ENCODE measurements at places on chromosomes 5 and 9.
A peak's percentile ranks its signal among the peaks of the same experiment; 100 is the strongest.

DNA sequence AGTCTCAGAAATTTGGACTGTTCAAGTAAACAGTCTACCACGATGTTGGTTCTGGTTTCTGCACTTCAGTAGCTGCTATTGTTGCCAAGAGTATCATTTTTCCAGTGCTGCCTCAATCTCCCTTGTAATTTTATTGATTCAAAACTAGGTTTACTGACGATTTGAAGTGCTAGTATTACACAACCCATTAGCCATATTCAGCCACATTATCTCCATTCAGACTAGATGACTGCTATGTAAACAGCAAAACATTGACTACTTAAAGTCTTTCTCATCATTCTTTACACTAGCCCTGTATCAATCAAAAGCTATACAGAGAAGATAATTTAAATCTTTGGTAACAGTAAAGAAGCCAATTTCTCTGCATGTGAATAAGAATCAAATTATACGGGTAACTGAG is 102.0 kb upstream of the TSLP start:
- no peak for DNase-seq

- DNase-seq = no peak
Measured at GRCh38 chr9:69590266-69590665, 81.9 kb downstream of the APBA1 start.

DNA sequence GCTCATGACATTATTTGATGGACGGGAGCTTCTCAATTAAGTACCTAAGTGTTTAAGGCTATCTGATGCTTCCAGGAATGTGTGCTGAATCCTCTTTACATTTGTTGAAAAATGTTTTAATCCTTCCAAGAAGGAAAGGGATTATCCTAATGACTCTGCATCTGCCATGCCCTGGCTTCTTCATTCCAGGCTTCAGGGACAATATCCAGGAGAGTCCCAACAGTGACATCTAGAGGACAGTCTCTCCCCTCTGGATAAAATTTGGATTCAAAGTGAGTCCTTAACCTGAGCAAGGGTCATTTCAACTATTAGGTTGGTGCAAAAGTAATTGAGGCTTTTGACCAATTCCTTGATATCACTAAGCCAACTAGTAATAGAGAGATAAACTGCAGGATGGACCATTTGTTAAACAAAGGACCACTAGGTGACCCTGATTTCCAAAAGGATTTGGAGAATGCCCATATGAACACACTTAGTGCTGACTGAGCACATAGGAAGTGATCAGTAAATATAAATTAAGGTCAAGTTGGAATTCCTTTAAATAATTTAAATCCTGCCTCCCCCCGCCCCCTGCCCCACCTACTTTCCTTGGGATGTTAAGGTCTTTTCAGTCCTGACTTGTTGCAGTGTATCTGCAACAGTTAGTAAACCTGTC is 19.1 kb downstream of the TNFSF8 start:
- DNase-seq = peak; percentile 40

- DNase-seq = no peak
Measured at GRCh38 chr9:16625811-16626210, 244.7 kb downstream of the BNC2 start.

- no peak for DNase-seq
Measured at GRCh38 chr9:113949571-113950078, 73.5 kb downstream of the ZNF618 start.

GRCh38 chr5:176541338-176542134 is 4.3 kb upstream of the RNF44 start:
- no peak for DNase-seq

DNA sequence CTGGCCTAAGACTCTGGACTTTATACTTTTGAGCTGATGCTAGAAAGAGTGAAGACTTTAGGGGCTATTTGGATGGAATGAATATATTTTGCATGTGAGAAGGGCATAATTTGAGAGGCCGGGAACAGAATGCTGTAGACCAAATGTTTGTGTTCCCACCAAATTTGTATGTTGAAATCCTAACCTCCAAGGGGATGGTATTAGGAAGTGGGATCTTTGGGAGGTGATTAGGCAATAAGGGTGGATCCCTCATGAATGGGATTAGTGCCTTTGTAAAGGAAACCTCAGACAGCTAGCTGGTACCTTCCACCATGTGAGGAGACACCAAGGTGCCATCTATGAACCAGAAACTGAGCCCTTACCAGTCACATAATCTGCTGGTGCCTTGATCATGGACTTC is 165.1 kb upstream of the S1PR3 start:
- no peak for DNase-seq

- no peak for DNase-seq
Measured at GRCh38 chr5:152593388-152593787, 188.3 kb upstream of the NMUR2 start.

GRCh38 chr5:95804736-95805539 is 17.6 kb downstream of the GLRX start:
- DNase-seq = no peak

- no peak for DNase-seq
Measured at GRCh38 chr9:134983074-134983473, 65.4 kb upstream of the FCN1 start.

- DNase-seq = no peak
Measured at GRCh38 chr9:89985068-89985467, 380.3 kb downstream of the GADD45G start.

DNA sequence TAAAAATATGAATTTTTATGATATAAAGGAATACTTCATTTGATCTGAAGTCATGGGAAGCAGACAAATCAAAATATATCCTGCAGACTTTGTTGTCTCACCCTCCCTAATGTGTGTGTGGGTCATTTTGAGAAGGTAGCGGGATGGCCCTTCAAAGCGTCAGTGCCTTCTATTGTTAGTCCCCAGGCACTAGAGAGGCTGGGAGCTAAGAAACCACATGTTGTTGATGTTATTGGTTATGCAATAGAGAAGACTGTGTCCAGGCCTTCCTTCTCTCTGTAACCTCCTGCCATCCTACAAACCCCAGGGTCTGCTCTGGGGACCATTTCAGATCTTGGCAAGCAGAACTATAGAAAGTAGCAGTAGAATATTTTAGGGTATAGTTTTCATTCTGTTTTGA is 94.7 kb downstream of the NLN start:
- no peak for DNase-seq

GRCh38 chr9:70798018-70798417 is 323.4 kb downstream of the TRPM3 start:
- DNase-seq = no peak

DNA sequence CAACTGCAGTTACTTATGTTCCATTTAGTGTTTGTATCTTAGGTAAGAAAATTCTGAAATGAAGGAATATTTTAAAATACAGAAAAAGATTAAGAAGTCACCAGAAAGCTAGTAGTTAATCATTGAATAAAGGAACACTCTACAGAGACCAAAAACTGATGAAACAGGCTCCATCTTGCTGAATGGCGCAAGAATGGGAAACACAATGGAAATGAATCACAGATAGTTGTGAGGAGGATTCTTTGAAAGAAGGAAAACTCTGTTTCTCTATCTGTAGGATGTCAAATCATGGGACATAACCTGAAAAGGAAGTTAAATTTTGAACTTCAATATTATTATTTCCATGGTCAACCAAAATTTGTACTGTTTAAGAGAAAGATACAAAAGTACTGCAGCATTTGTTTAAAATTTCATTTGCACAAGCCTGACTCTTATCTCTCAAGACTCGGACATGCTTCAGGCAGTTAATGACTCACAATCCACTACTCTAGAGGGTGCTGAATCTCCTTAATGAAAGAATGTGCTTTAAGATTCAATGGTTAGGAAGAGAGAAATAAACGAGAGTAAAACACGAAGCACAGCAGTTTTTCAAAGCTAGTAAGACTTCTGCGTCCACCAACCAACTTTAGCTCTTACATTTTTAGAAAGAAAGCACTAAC is 1064.4 kb upstream of the DMAC1 start:
- no peak for DNase-seq

- no peak for DNase-seq
Measured at GRCh38 chr9:27348785-27349697, 52.1 kb upstream of the EQTN start.

DNA sequence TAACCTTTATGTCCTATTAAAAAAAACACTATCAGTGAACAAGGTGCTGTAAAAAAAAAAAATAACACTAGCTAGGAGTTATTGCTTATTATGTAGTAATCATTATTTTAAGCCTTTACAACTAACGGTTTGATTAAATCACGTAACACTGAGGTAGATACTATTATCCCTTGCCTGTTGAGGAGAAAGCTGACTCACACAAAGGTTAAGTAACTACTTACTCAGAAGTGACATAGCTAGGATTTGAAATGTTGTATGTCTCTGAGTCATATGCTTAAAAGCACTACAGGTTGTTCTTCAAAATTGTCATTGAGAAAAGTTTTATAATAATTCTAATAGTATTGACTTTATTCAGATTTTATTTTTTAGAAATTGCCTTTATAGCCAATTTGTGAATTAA is 8.8 kb downstream of the TENT2 start:
- no peak for DNase-seq

DNA sequence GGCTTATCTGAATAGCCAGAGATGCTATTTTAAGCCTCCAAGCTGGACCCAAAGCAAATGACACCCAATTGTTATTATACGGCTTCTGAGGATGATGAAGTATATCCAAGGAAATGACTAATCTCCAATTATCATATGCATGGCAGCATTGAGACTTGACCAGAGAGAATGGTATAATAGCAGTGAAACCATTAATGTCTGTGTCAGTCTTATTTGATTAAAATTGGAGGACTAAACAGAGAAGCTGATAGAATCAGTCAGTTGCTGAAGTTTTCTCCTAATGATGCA is 200.5 kb downstream of the EFNA5 start:
- no peak for DNase-seq

DNA sequence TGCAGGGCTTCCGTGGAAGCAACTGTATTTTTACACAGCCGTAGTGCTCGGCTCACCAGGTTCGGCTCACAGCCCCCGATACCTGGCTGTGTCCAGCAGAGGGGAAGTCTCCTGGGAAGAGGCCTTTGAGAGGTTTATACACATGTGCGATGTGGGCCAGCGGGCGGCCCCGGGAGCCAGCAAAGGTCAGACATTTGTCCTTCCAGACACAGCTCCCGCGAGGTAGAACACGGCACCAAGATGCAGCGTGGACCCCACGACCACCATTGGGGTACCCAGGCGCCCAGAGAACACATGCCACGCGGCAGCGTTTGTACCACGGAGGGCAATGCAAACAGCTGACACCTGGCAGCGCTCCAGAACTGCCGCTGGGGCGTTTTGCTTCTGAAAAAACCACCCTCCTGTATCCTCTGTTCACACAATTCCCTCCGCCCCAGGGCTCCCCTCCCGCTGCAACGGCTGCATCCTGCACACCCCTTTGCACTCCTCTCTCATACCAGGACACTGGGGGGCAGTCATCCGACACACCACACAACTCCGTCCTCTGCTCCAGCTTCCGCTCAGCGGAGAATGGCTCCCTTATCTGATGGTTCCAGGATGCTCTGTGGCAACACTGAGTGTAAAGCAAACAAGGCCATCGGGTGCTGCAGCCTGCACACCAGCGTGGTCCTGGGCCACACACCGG is 235.3 kb downstream of the SYK start:
- peak; percentile 68 for DNase-seq

DNA sequence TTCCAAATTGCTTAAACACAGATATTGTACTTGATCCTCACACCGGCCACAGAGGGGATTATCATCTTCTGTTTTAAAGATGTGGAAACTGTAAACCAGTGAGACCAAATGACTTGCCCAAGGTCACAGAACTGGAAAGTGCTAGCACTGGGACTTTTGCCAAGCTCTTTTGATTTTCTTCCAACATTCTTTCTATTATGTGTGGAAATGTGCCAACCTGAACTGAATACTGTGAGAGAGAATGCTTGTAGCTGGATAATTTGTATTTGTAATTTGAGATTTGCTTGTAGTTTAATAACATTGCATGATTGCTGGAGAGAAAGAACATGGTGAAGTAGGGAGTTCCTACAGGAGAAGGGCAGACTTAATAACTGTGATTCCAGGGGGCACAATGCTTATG is 977.9 kb upstream of the NUDT12 start:
- peak; percentile 43 for DNase-seq

DNA sequence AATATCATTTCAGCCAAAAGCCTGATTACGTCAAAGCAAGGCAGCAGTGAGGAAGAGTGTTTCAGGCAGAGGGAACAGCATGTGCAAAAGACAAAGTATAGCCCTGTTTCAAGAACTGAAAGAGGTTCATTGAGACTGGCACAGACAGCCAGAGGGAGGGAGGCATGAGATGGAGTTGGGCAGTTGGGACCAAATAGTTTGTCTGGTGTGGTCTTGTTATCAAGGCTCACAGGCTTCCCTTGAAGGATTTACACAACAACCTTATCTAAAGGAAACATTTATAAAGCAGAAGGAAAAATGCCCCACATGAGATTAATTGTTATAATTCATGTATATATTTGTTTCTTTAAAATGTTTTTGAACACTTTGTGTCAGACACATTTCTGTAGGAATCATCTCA is 253.3 kb downstream of the DMAC1 start:
- DNase-seq = no peak

DNA sequence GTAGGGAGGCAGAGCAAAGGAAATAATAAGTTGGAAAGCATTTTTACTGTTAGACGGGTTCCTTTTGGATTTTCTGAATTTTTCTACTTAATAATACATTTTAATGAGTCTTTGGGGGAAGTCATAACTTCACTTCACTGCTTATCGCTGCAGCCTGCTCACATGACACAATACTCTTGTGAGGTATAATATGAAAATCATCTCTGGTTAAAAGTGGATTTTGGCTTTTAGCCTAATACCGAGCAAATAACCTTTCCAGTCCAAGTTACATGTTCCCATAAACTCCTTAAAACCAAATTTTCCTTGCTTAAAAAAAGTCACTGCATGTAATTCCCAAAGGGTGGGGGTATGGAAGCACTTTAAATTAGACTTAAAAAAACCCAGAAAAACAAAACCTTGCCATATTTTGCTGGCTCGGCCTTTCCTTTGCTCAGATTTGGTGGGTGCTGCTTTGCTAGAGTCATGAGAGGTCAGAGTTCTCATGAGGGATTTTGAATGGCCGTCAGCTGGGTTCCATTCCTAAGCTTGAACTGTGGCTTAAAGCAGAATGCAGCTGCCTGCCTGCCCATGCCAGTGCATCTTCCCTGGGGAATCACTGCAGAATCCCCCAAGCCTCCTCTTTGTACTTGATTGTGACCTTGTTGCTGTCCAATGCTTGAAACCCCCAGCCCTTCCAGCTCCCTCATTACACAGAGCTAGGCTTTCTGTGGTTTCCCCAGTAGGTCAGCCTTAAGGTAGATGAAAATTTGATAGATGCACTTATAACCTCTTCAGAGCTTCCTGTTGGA is 331.8 kb downstream of the KDM4C start:
- no peak for DNase-seq

- no peak for DNase-seq
Measured at GRCh38 chr9:72349240-72349639, 15.8 kb downstream of the ZFAND5 start.

DNA sequence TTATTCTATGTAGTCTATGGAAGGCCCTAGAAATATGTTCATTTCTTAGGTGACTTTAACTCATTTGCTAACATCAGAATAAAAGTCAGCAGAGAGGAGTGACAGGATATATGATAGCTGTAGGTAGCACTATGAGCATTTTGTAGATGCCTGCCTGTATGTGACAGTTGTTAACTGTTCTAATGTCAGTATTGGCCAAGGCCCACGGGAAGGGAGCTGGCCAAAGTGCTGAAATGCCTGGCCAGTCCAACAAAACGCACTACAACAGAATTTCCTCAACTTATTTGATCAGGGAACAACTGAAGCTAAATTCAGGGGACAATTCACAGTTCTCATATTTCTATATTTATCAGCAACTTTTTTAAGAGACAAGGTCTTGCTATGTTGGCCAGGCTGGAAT is 20.8 kb downstream of the SV2C start:
- DNase-seq = no peak

- no peak for DNase-seq
Measured at GRCh38 chr5:139094154-139095131, 103.7 kb downstream of the SIL1 start.
